ENCODE measurements at places on chromosomes 2 and 18.

GRCh38 chr18:74724186-74724585, 126.5 kb downstream of the ZNF407 start:
- no peak for DNase-seq

DNA sequence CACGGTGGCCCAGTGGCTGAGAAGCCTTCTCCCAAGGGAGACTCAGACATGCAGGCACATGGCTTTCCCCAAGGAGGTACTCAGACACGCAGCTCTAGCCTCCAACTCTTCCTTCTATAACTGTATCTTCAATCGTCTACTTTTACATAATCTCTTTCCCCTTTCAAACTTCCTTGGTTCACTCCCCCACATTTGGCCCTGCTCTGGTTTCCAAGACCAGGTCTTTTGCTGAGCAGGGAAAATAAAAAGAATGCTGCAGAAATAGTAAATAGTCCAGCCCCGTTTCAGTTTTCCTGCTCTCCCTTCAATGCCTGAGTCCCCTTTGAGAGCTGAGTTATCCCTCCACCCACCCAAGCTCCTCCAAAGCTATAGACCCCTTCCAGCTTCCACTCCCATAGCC, 635.0 kb downstream of the ARHGAP15 start:
- no peak for DNase-seq

DNA sequence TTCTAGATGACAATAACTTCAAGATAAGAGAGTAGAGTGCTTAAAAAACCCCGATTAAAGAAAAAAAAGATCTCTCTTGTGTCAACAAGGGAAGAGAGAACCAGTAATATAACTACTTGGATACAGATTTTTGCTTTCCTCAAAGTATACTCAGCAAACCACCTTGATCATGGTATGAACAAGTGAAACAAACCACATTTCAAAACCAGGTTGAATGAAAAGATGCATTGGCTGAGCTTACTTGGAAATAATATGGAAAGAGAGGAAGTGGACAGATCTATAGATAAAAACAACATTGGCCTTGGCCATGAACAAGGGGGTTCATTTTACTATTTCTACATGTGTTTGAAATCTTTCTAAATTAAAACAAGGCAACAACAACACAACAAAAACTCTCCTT, 50.1 kb downstream of the ATP8B1 start:
- no peak for DNase-seq

DNA sequence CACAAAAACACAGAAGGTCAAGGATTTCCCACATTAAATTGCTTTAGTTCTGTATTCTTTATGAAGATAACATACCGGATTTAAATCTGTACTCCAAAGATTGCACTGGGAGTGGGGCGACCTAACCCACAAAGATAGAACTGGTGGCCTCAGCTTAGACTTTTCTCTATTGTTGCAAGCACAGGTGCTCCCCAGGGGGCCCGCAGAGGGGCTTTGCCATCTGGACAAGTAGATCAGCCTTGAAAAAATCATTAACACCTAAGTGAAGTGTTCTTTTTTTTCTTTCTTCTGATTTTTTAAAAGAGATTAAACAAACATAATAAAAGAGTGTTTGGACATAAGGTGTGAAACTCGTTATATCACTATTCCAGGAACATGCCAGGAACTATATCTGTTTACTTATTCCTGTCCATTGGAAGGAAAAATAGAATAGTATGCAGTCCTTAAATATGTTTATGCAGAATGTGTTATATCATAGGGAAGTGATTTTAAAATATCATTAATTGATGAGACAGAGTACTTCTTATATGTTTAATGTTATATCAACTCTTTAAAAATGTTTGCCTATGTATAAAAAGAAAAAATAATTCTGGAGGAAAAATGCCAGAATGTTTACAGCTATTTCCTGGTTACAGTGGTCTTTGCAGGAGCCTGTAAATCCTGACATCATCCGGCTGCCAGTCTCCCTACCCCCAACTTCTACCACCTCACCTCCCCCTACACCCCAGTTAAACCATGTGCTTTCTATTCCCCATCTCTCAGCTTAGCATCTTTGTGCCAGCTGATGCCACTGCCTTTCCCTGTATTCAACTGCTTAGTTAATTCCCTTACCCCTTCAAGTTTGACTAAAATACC, 679.2 kb downstream of the CNTNAP5 start:
- no peak for DNase-seq

GRCh38 chr2:12948231-12948960, 231.7 kb downstream of the TRIB2 start:
- DNase-seq: no peak
